NCI-H1436 treated with DMSO at 0.1 percent for 48 hours (cell line): ENCODE measurements at places on chromosomes 16 and 17.

- DNase-seq: no peak
Observed at GRCh38 chr16:4166821-4167220, 50.6 kb upstream of the ADCY9 start.

GRCh38 chr16:10558746-10559641 is 21.4 kb downstream of the EMP2 start:
- no peak for DNase-seq

DNA sequence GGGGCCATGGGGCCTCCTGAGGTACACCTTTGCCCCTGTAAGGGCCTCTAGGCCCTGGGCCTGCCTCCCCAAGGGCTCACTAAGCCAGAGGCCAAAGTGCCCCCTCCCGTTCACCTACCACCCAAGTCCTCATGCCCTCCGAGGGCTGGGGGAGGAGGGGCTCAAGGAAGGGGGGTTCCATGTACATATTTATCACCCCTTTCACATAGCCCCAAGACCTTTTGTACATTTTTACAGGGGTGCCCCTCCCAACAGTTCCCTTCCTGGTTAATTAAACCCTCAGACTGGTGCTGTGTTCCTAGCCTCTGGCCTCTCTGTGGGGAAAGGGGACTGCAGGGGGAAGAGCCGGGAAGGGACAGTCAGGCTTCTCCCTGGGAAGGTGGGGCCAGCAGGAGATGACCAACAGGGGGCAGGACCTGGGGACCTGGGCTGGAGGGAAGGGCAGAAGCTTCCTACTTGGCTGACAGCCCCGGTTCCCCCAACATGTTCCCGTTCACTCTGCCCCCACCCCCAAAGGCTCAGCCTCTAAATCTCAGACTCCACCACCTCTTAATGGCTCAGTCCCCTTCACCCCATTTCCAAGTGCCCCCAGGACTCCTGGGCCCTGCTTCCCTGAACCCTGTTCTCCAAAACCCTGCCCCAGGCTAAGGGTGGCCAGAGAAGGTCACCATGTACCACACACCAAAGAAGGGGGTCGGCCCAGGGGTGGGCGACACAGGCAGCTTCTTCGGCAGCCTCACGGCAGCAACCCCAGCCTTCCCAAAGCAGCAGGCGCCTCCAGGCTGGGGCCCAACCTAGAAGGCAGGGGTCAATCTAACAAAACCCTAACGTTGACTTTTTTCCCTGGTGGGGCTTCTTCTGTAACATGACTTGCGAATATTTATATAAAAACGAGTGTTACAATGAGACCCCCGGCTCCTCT is 11.9 kb downstream of the FBRS start:
- no peak for DNase-seq

DNA sequence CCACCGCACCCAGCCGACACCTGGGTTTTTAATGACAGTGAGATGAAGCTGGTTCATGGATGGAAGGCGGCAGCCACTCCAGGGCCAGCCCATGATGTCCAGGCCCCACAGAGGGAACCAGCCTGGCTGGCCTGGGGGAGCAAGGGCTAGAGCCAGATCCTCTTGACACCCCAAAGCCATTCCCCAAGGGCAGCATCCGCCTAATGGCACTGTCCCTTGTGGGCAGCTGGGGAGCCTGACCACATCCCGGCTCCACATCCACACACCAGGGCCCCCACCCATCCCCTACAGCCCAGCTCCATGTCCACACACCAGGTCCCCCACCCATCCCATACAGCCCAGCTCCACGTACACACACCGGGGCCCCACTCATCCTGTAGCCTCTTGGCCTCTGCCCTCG is 53.3 kb upstream of the ACSF3 start:
- no peak for DNase-seq

- DNase-seq: no peak
Observed at GRCh38 chr16:74474416-74474815, 53.1 kb upstream of the CLEC18B start.
